ENCODE measurements at places on chromosomes 4 and X.

DNA sequence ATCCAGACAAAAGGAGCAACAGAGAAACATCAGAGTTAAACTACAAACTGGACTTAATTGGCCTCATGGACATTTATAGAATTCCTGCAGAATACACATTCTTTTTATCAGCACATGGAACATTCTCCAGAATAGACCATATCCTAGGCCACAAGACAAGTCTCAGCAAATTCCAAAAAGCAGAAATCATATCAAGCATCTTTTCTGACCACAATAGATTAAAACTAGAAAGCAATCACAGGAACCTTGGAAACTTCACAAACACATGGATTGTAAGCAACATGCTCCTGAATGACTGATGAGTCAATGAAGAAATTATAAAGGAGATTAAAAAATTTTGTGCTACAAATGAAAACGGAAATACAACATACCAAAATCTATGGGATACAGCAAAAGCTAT, 526.7 kb downstream of the PCDH7 start:
- no peak for DNase-seq

DNA sequence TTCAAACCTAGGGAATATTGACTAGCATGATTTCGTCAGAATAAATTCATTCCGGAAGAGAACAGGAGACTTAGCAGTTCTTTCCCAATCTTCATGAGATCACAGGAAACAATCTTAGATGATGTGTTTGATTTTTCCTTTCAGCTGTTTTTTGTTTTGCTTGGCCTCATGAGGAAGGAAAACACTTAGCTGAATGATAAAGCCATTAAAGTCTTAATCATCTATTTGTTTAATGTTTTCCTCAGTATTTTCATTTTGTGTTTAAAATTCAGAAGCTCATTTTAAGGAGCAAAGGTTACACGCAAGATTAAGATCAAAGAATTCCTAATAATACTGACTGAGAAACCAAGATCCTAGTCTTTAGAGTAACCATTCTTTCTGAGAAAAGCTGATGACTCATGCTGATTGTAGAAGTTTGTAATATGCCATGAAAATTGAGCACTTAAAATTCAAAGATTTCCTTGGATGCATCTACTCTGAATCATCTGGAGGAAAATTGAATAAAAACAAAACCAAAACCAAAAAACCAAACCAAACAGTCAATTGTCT, 15.4 kb upstream of the TBC1D19 start:
- DNase-seq = no peak

- no peak for DNase-seq
Observed at GRCh38 chr4:116913451-116913850, 171.9 kb downstream of the TRAM1L1 start.

DNA sequence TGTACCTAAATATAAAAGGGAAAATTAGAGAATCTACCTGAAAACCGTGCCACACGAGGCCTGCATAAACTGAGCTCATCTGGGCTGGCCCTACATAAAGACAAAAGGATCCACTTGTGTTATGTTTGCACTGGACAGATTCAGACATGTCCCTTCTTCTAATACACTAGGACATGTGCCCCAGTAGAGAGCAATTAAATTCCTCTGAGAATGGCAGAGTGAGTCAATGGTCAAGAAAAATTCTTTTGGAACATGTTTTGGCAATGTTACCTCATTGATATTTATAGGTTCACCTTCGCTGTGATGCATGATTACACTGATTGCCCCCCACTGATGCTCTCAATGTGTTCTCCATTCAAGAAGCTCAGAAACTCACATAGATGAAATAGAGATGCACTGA, 95.2 kb downstream of the MANBA start:
- no peak for DNase-seq

- no peak for DNase-seq
Observed at GRCh38 chr4:170425521-170426143, 335.9 kb upstream of the AADAT start.

- DNase-seq = no peak
Observed at GRCh38 chr4:138939960-138940359, 75.6 kb upstream of the NOCT start.

- DNase-seq = no peak
Observed at GRCh38 chrX:111168314-111168713, 72.3 kb downstream of the PAK3 start.

GRCh38 chr4:37826295-37827029, at the start of gene PGM2:
Gene PGM2, plus strand, starts transcription at chr4:37826686. Its CDS starts 47 bp downstream, at chr4:37826733.
- DNase-seq = peak; percentile 96

Measured in thymus (tissue), 14 donors.